Activated naive CD8-positive, alpha-beta T cell treated with anti-CD3 and anti-CD28 coated beads for 36 hours (primary cell): ENCODE measurements at places on chromosomes 5 and 9.
A peak's percentile ranks its signal among the peaks of the same experiment; 100 is the strongest.

DNA sequence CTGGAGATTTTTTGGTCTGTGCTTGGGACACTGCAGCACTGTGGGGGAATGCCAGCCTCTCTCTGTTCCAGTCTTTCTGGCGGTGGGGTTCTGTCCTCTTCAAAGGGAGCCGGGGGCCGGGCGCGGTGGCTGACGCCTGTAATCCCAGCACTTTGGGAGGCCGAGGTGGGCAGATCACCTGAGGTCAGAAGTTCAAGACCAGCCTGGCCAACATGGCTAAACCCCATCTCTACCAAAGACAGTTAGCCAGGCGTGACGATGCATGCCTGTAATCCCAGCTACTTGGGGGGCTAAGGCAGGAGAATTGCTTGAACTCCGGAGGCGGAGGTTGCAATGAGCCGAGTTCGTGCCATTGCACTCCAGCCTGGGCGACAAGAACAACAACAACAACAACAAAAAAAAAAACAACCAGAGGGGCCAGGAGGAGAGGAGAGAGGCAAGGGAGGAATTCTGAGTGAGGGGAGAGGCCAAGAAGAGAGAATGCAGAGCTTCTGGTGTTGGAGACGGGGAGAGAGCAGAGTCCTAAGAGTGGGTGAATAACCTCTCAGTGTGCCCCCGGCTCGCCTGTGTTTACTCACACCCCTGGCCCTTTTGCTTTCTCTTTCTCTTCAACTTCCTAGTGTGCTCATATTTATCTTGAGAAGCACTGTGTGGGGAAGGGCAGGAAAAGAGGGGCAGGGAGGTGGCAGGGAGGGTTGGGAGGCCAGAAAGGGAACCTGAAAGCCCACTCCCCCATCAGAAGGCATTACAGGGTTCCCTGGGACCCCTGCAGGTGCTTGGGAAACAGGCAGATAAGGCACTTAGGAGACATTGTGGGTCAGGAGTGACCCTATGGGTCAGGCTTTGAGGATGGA is 3.2 kb upstream of the SET start:
- peak; percentile 34 for DNase-seq

DNA sequence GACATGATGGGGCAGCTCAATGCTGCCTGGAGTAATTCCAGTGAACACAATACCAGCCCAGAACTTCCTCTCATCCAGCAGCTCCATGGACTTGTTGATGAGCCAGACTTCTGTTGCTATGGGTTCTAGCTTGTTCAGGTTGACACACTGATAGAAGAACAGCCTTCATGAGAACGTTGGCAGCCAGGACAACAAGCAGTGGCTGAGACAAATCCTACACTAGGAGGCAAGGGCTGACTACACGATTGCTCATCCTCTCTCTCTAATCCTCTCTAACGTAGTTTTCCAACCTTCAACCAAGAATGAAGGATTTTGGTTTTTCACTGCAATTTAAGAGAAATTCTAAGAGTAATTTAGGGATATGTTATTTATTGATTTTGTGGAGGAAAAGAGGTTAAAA is 67.8 kb downstream of the NIPSNAP3B start:
- DNase-seq = no peak

GRCh38 chr9:94668928-94669729 is 29.8 kb upstream of the FBP1 start:
- DNase-seq = peak; percentile 55

DNA sequence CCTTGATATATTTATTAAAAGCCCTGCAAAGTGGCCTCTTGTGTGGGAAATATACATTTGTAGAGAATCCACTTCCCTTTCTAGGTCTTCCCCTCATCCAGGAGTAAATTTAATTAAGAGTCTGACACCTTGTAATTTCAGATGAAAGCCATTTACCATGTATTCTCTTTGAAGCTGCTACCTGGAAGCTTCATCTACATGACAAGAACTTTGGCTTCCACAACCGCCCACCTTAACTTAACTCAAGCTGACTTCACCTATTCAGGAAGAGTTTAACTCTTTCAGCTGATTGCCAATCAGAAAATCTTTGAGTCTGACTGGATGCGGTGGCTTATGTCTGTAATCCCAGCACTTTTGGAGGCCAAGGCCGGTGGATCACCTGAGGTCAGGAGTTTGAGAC is 899.9 kb downstream of the TAF11L14 start:
- DNase-seq = no peak
